ENCODE measurements at places on chromosomes 4 and X. TPM values are rescaled to one million over a fixed set of nuclear protein-coding genes. Genes with fewer than 3 reads are reported as not detected.

Gene POU3F4
- total RNA-seq: not detected

Gene ZCCHC12
- total RNA-seq: not detected

Gene BTK
- 11.5 TPM for total RNA-seq

Gene FGF13
- total RNA-seq: 13.6 TPM

Gene PFKFB1
- 0.42 TPM for total RNA-seq

Gene NUDT6
- total RNA-seq: 5.4 TPM

Gene CCKAR
- not detected for total RNA-seq

Gene TEC
- 4.6 TPM for total RNA-seq

Gene GUCY1B1
- total RNA-seq: 26.8 TPM

Gene SOWAHD
- 0.32 TPM for total RNA-seq

Gene NHSL2
- total RNA-seq: 32.4 TPM

Gene MXRA5
- total RNA-seq: 2.5 TPM

Gene SCD5
- total RNA-seq: 11.9 TPM

Gene ADH1A
- 2.0 TPM for total RNA-seq

Gene MAGED1
- 103 TPM for total RNA-seq

Gene NAP1L3
- 10.7 TPM for total RNA-seq

Gene TTC29
- total RNA-seq: not detected

Gene NWD2
- total RNA-seq: not detected

Gene EMCN
- total RNA-seq: 39.4 TPM

Gene DGKK
- total RNA-seq: not detected

Gene MANBA
- 16.7 TPM for total RNA-seq

Gene ARAP2
- 12.8 TPM for total RNA-seq

Gene HSPA4L
- total RNA-seq: 9.9 TPM

Gene RIPPLY1
- 0.57 TPM for total RNA-seq

Gene SSX2
- total RNA-seq: not detected

Gene RXFP1
- 7.8 TPM for total RNA-seq

Gene NLGN4X
- total RNA-seq: 0.83 TPM

Gene SFRP2
- total RNA-seq: 157 TPM

Gene GPAT3
- 4.3 TPM for total RNA-seq

Gene PHOX2B
- not detected for total RNA-seq

Gene DUX4
- not detected for total RNA-seq

Gene TRMT2B
- 12.9 TPM for total RNA-seq

Gene SPANXN4
- total RNA-seq: not detected

Gene CYP2U1
- 13.2 TPM for total RNA-seq

Gene ASB5
- total RNA-seq: 0.46 TPM

Gene PRDM8
- total RNA-seq: 4.8 TPM

Gene TKTL2
- total RNA-seq: not detected

Gene CT47B1
- total RNA-seq: not detected

Gene CAPN6
- total RNA-seq: 0.14 TPM

Gene XAGE1A
- total RNA-seq: not detected

Gene HSFX3
- total RNA-seq: not detected

Gene FMR1NB
- total RNA-seq: not detected

Gene ATP7A
- 10.8 TPM for total RNA-seq

Gene STPG2
- 0.19 TPM for total RNA-seq

Gene TMEM33
- 35.7 TPM for total RNA-seq

Gene PABPC4L
- total RNA-seq: 1.6 TPM

Gene SLC10A7
- total RNA-seq: 16.8 TPM

Gene GPR173
- total RNA-seq: 3.7 TPM

Gene SPANXB1
- not detected for total RNA-seq

Gene MSANTD1
- 0.71 TPM for total RNA-seq

Gene FAM47B
- total RNA-seq: not detected

Gene SPANXN1
- not detected for total RNA-seq

Gene PDE5A
- 87.1 TPM for total RNA-seq

Gene ERCC6L
- total RNA-seq: 0.14 TPM

Gene CXorf65
- not detected for total RNA-seq
